Right cardiac atrium (tissue), 5 donors: ENCODE measurements at places on chromosomes 6 and 20.
A peak's percentile ranks its signal among the peaks of the same experiment; 100 is the strongest.

DNA sequence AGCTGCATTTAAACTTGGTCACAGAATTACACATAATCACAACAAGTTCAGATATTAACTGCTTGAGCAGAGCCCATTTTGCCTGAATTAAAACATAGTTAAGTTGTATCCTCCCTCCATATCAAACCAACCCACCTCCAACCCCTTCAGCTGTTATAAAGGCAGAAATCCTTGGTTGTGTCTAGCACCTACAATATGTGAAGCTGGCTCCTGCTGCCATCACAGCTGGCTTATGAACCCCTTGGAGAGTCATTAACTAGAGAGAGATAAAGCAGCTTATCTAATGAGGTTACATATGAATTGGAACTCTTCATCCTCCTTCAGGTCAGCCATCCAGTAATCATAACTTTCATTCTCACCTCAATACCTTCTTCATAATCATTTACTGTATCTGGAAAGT, 101.8 kb downstream of the EPHA7 start:
- no peak for DNase-seq

DNA sequence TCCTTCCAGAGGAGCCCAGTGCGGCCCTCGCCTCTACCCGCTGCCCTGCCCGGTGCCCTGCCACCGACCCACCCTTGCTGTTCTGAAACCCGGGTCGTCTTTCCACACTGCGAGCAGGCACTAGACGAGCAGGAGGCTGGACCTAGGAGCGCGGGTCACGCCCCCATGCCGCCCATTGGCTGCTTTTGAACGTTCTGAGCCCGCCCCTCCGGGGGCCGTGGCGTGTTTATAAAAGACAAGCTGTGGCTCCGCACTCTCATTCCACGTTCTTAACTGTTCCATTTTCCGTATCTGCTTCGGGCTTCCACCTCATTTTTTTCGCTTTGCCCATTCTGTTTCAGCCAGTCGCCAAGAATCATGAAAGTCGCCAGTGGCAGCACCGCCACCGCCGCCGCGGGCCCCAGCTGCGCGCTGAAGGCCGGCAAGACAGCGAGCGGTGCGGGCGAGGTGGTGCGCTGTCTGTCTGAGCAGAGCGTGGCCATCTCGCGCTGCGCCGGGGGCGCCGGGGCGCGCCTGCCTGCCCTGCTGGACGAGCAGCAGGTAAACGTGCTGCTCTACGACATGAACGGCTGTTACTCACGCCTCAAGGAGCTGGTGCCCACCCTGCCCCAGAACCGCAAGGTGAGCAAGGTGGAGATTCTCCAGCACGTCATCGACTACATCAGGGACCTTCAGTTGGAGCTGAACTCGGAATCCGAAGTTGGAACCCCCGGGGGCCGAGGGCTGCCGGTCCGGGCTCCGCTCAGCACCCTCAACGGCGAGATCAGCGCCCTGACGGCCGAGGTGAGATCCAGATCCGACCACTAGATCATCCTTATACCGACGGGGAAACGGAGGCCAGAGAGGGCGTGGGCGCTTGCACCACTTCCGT, at the start of gene ID1:
Gene ID1, plus strand, starts transcription at position 259 of the 871 bp plus-strand sequence. Its CDS starts 99 bp downstream, at position 358.
- peak; percentile 99 for DNase-seq

- DNase-seq = peak; percentile 9
Measured at GRCh38 chr20:41342474-41343464, 2.1 kb downstream of the LPIN3 start.

- no peak for DNase-seq
Measured at GRCh38 chr6:108336971-108337370, 42.1 kb downstream of the AFG1L start.

DNA sequence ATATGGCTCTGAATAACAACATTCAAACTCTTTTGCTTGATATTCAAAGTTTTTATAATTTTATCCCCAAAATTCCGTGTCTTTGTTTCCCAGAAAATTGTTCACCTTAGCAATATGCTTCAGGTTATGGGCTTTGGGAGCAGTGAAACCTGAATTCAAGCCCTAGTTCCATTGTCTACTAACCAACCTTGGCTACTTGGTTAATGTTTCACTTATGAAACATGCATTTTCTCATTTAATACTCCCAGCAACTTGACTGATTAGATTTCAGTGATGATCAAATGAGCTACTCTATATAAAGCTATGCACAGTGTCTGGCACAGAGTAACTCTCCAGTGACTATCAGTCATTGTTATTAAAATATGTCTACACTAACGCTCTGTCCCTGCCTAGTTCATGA, 192.2 kb upstream of the TENT5A start:
- no peak for DNase-seq

DNA sequence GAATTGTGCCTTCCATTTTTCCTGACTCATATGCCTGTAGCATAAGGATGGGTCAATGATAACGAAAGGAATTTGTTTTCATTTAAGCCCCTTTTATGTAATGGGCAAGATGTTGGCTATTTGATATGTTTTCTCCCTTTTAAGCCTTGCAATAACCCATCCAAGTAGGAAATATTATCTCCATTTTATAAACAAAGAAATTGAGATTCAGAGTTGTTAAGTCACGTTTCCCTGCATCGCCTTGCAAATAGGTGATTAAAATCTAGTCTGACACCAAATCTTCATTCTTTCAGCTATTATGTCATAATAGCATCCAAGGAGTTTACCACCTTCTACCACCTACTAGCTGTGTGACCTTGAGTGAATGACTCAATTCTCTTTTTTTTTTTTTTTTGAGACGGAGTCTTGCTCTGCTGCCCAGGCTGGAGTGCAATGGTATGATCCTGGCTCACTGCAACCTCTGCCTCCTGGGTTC, 7.0 kb downstream of the HNF4A start:
- DNase-seq = no peak

DNA sequence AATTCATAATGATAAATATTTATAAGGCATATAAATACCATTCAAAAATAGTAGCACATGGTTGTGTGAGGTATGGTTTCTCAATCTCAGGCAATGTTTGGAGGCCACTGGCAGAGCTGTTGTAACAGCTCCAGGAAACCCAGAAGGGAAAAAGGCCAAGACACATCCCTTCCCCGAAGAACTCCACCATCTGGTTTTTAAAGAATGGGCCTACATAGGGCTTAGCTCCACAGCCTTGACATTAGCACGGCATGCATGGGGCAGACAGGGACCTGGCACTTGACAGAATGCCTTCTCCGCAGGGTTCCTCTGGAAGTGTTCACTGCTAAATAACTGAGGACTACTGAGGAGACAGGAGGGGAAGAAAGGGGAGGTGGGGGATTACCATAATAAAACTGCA, 16.1 kb upstream of the FOXO3 start:
- no peak for DNase-seq

DNA sequence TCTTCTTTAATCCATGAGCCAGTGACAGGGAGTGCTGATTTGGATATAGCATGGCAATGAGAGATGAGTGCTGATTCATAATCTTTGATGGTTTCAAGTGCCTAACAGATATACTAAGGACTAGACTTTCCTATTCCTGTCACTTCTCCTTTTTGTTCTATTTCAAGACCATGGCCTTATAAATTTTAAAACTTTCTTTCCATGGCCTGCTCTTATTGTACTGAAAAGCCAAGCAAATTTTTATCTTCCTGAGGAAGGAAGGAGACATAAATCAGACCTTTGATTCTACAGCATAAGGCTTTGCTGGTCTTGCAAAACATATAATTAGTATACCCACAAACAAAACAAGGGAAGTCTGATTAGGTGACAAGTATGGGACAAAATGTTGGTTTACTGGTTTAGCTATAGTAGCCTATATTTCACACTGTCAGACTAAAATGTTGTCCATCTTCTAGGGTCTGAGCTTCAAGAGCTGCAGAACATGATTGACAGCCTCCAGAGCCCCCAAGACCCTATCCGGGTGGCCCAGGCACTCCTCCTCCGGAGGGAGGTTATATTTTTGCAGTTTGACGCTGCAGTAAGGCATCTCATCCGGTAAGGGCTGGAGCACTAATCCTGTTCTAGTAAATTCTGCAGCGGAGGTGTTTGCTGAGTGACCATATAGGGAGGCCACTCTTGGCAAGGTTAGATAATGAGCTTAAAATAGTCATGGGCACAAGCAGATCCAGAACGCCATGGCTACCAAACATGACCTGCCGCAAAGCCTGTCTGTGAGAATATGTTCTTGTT, 82.3 kb downstream of the CD164 start:
- DNase-seq = no peak

- DNase-seq = no peak
Measured at GRCh38 chr20:47501116-47501481, 588 bp upstream of the NCOA3 start.

DNA sequence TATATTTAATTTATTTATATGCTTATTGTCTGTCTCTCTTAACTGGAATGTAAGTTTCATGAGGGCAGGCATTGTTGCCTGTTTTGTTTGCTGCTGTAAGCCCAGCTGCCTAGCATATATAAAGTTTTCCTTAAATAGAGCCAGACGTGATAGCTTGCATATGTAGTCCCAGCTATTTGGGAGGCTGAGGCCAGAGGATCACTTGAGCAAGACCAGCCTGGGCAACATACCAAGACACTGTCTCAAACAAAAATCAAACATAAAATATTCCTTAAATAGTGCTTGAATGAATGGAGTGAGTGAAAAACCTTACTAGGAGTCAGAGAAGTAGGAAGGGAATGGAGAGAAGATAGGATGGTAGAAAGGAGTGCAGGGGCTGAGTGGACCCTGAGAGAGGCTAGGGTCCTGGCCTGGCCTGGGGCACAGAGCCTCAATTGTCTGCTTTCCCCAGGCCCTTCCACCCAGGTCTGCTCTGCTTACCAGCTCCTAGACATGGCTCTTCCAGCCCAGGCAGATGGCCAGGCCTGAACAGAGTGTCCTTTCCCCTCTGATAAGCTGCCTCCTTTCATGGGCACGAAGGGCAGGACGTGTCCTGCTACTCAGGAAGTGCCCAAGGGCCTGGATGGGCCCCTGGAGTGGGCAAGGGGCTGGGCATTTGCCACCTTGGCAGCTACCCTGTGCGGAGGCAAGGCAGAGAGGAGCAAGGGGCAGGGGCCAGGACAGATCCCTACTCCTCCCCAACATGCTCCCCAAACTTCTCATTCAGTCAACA, 17.7 kb upstream of the BAK1 start:
- peak; percentile 79 for DNase-seq
